ENCODE measurements at places on chromosomes 16 and 17. TPM values are rescaled to one million over a fixed set of nuclear protein-coding genes. Genes with fewer than 3 reads are reported as not detected.

DNA sequence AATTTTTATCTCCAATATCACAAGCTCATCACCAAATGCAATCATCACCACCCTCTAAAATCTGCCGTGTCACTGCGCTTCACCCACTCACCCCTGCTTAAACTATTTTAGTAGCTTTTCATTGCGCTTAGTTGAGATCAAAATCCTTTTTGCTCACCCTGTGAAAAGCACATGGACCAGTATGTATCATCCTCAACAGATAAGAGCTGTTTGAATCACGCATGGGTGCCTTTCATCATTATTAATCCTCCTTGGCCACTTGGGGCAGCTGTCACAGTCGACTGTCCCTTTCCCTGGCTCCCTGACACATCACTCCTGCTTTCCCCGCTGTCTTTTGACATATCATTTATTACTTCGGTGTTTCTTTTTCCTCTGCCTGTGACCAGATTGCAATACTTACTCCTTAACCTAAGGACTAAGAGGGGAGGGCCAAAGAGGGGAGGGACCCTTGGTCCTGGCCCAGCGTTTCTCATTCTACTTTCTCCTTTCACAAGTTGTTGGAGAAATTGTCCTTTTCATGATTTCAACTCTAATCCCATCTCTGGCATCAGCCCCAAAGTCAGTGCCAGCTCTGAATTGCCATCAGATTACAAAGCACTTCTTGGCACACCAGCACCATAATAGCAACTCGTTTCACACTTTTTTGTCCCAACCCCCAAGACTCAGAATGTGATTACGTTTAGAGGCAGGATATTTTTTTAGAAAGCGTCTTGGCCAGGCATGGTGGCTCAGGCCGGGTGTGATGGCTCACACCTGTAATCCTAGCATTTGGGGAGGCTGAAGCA lies 8.6 kb upstream of the KDM6B start:
- H3K27me3 ChIP-seq: no peaks in the 10 kb centered on the region
- no peak for DNase-seq
- H3K36me3 ChIP-seq: no peaks in the 10 kb centered on the region
- no peak overlapping the region for H3K27ac ChIP-seq
- H3K4me1 ChIP-seq: no peaks in the 10 kb centered on the region
- no peak overlapping the region for H3K4me3 ChIP-seq

CCL8 gene
- polyA plus RNA-seq: 0.03 TPM

DNA sequence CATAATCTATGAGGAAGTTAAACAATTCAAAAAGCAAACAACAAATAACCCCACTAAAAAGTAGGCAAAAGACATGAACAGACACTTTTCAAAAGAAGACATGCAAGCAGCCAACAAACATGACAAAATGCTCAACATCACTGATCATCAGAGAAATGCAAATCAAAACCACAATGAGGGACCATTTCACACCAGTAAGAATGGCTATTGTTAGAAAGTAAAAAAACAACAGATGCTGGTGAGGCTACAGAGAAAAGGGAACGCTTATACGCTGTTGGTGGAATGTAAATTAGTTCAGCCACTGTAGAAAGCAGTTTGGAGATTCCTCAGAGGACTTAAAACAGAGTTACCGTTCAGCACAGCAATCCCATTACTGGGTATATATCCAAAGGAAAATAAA lies 24.4 kb downstream of the TNFRSF13B start:
- DNase-seq: no peak
- no peaks in the 10 kb centered on the region for H3K4me1 ChIP-seq
- no peak overlapping the region for H3K4me3 ChIP-seq

DNA sequence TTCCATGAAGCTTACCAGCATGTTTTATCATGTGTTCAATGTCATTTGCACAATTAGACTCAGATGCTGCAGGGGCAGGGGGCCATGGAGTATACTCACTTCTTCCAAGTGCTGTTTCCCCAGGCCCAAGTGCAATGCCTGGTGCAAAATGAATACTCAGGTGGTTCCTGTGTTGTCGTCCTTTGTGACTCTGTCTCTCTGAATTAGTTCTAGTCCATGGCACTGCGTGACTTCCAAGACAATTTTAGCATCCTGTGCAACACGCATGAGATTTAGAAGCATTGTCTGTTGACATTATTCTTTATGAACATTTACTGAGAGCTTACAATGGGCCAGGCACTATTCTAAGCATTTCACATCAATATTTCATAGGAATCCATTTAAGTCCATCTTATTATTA lies 769.7 kb upstream of the RBFOX1 start:
- no peak for DNase-seq
- no peaks in the 10 kb centered on the region for H3K4me1 ChIP-seq
- H3K27me3 ChIP-seq: no peaks in the 10 kb centered on the region
- no peak overlapping the region for H3K4me3 ChIP-seq

GRCh38 chr16:12524658-12525057 lies 279.0 kb downstream of the CPPED1 start:
- H3K27me3 ChIP-seq: no peaks in the 10 kb centered on the region
- DNase-seq: no peak
- H3K27ac ChIP-seq: no peak overlapping the region
- no peak overlapping the region for H3K4me3 ChIP-seq
- no peaks in the 10 kb centered on the region for H3K36me3 ChIP-seq

CD2BP2 gene
- 13.4 TPM for polyA plus RNA-seq

DNA sequence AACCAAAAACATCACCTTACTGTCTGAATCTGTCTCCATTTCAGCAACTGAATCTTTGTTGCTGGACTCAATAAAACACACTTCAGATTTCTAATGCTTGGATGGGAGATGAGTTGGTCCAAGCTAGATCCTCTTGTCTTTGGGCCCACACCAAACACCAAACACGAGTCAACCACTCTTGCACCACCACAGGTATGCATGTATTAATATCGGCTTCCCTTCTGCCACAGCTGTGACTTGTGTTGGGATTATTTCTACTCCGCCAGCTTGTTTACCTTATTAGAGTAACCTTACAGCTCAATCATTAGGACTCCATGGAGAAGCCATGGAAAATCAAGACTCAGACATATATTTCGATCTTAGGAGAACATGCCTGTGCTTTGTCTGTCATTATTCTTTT lies 49.9 kb downstream of the XYLT1 start:
- no peak for DNase-seq
- H3K4me3 ChIP-seq: no peak overlapping the region
- no peaks in the 10 kb centered on the region for H3K27me3 ChIP-seq
- H3K27ac ChIP-seq: no peak overlapping the region
- no peaks in the 10 kb centered on the region for H3K4me1 ChIP-seq

- no peak overlapping the region for H3K4me3 ChIP-seq
- peak overlapping the region; percentile 12 for H3K27ac ChIP-seq
- no peaks in the 10 kb centered on the region for H3K27me3 ChIP-seq
- H3K36me3 ChIP-seq: no peaks in the 10 kb centered on the region
Observed at GRCh38 chr17:19248928-19249574, 11.9 kb downstream of the EPN2 start.

DNA sequence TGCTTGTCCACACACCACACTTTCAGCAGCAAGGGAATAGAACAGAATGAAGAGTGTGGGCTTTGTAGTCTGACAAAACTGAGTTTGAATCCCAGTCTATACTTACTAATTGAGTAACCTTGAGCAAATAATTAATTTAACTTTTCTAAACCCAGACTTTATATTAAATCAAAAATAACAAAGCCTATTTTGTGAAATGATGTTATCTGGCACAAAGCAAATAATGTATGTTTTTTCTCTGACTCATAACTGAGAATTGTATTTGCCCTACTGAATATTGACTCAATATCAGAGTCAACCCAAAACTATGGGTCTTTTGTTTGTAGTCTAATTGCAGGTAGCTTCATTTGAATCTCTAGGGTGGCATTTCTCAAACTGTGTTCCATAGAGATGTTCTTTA lies 77.9 kb upstream of the TANC2 start:
- H3K36me3 ChIP-seq: no peaks in the 10 kb centered on the region
- H3K4me1 ChIP-seq: no peaks in the 10 kb centered on the region
- H3K4me3 ChIP-seq: no peak overlapping the region
